ENCODE measurements at places on chromosomes 16 and 17.

- no peak for DNase-seq
These were observed 87.6 kb downstream of the CFDP1 start for GRCh38 chr16:75345711-75346110.

DNA sequence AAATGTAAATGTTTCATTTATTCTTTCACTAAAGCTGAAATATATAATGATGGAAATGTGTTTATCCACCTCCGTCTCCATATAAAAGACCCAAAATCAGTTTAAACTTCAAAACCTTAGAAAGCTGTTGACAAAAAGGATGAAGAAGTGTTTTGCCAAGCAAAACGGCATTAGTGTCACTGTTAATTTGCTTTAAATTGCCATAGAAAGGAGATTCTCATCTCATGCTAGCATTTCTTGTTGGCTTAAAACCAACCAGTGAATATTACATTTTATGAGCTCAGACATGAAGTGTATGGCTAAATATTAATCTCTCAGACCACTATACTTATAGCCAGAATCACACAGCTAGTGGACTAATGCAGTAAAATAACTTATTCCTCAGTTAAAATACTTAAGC lies 398.8 kb downstream of the KIF2B start:
- no peak for DNase-seq

DNA sequence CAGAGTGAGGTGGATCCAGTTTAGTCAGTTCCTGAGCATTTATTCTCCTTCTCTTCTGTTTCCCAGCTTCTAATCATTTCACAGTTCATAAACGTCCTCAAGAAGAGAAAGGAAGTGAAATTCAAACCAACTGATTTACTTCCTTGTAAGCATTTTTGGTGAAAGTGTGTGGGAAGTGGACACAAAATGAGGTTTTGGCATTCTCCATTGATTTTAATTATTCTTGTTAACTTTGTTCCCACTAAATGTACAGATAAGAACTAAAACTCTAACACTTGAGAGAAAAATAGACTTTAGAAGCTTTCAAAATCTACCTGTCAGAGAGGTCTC lies 42.7 kb upstream of the CORO6 start:
- DNase-seq = no peak

- DNase-seq = peak; percentile 78
These were observed 49.8 kb upstream of the XYLT1 start for GRCh38 chr16:17520561-17520960.

- DNase-seq = no peak
These were observed 10.3 kb upstream of the SRCAP start for GRCh38 chr16:30688701-30689100.

Data from fibroblast of skin of right quadriceps (primary cell).